ENCODE measurements at places on chromosomes 6 and 20. TPM values are rescaled to one million over a fixed set of nuclear protein-coding genes. Genes with fewer than 3 reads are reported as not detected.

LRRN4 gene
- total RNA-seq, result 0.22 TPM

NFYA gene
- total RNA-seq, result 41.4 TPM

PET117 gene
- 24.1 TPM for total RNA-seq

PPIL6 gene
- 1.0 TPM for total RNA-seq

TFAP2D gene
- total RNA-seq, result not detected
